ENCODE measurements at places on chromosomes 7 and 10.

GRCh38 chr10:101062232-101063049 is 652 bp downstream of the KAZALD1 start:
- DNase-seq, result no peak

DNA sequence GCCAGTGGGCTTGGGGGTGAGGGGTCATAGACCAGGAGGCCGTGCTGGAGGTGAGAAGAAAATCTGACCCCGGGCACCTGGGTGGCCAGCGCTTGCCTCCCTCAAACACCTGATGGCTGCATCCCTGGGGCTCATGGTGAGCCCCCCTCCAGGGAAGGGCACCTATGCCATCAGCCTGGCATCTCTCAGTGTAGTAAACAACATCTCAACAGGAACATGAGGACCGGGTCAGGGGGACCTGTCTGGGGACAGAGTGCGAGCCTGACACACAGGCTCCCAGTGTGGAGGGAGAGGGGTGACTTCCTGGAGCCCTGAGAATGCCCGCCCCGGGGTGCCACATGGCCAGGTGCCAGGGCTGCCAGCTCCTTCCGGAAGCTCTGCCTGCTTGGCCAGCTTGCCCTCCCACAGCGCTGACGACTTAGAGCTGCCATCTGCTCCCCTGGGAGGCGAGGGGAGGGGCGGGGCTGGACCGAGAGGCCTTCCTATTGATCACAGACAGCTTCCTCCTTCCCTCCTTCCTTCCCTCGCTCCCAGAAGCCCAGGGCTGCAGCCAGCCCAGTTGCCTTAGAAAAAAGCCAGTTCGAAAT is 12.3 kb downstream of the STX1A start:
- DNase-seq, result no peak

DNA sequence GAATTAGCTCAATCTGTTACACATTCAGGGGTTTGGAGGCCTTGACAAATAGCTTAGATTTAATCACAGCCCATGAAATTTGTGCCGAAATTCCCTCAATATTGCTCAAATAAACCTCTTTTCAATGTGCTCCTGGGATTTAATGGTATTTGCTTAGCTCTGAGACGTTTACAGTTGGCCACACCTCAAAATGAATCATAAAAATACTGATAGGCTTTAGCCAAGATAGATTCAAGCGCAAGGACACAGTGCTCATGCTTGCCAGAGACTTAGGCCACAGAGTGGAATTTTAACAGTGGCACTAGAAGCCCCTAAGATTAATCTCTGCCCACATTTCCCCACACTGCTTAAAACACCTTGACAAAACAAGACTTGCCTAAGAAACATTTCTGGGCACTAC is 2.3 kb upstream of the SEMA3C start:
- DNase-seq, result no peak

DNA sequence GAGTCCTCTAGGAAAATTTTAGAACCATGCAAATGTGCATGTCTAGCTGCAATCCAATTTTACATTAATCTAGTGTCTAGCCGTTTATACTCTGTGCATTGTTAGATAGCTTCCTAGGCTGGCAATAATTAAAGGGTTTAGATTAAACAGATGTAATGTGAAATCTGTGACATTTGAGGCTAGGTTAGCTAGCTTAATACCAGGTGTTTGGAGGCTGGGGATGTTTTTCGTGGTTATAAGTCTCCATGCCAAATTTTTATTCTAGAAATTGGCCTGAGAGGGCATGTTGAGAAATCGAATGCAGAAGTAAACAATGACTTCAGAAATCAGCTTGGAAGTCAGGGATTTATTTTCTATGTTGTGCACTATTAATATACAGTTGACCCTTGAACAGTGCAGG is 94.2 kb downstream of the ST7 start:
- no peak for DNase-seq

DNA sequence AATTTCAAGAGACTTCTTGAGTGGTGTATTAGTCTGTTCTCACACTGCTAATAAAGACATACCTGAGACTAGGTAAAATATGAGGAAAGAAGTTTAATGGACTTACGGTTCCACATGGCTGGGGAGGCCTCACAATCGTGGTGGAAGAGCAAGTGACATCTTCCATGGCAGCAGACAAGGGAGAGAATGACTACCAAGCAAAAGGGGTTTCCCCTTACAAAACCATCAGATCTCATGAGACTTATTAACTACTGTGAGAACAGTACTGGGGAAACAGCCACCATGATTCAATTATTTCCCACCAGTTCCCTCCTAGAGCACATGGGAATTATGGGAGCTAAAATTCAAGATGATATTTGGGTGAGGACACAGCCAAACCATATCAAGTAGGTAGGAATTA is 150.5 kb downstream of the PCDH15 start:
- no peak for DNase-seq

DNA sequence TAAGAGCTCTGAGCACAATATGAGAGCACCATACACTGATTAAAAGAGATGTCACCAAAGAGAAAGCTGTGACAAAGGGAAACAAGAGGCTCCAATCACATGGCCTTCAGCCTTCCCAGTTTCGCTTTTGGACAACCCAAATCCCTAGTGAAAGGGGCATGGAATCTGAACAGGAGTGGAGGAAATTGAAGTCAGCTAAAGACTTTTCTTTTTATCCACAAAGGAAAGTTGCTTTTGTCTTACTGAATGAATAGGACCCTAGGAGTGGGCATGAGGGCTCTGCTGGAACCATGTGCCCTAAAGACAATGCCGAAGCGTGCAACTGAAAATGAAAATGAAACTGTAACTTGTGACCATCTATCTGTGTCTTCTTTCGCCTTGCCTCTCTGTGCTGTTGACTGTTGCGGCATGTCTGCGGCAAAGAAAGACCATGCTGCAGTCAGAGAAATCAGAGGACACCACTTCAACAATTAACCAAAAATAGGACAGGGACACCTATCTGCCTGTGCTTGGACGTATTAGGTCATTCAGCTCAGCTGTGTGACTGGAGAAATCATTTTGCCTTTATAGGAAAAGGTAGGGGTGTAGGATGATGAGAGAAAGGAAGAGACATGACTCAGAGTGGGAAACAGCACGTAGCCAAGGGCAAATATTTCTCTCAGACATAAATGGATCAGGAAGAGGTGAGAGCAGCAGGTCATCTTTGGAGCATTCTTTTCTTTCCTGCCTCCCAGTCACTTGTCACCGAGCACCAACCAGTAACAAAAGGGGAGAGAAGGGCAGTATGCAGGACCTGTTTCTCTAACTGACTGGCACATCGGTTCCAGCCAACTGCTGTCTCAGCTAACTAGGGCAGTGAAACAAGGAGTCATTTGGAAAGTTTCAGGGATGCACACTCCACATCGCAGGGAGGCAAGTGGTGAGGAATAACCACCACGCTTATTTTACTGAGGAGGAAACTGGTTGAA is 12.3 kb downstream of the CAV2 start:
- DNase-seq, result no peak

All from stimulated activated CD8-positive, alpha-beta memory T cell treated with anti-CD3 and anti-CD28 coated beads, Interleukin-15, amount 100 ng/mL, for 1 hour (primary cell).